ENCODE measurements at places on chromosomes 5 and 9. TPM values are rescaled to one million over a fixed set of nuclear protein-coding genes. Genes with fewer than 3 reads are reported as not detected.

- DNase-seq = no peak
Measured at GRCh38 chr5:132372127-132372526, 2.6 kb downstream of the SLC22A5 start.

- DNase-seq = no peak
Measured at GRCh38 chr5:83378624-83379289, 92.8 kb upstream of the VCAN start.

DNA sequence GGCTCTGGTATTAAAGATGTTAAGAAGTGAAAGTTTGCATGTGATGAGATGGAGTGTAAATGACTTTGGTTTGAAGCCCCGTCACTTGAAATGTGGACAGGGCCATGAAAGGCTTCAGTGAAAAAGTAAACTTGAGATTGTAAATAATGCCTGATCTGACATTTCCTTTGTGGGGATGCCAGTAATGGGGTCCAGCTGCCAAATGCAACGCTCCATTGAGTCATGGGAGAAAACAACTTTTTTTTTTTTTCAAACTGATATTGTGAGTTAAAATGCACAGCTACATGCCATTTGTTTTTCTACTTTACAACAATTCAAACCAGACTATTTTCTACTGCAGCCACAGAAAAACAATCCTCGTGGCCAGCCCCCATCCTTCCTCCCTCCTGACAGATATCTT lies 327.0 kb upstream of the TNC start:
- no peak for DNase-seq

DNA sequence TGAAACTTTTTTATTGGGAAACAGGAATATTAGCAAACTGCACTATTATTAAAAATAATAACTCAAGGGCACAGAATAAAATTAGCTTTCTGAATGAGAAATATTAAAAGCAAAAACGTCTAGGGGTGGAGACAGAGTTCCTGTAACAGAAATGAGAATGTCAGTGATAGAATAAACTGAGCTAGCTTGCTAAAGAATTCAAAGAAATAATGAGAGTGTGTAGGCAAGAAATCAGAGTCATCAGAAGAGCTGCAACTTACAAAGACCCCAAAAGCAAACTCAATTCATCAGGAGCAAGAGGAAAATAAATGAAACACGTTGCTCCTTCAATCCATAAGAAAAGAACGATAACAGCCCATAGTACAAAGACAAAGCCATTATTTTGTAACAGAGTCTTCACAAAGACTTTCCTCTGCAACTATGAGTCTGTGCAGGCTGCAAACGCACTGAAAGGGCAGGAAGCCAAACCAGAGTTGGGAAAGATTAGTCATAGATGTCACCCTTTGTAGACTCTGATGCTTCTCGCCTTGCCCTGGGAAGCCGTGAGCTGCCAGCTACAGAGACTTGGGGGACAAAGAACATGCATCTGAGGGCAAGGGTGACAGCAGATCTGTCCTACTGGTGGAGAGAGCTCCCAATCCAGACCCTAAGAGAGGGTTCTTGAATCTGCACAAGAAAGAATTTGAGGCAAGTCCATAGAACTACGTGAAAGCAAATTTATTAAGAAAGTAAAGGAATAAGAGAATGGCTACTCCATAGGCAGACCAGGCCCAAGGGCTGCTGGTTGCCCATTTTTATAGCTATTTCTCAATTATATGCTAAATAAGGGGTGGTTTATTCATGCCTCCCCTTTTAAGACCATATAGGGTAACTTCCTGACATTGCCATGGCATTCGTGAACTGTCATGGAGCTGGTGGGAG lies 40.8 kb downstream of the SHC3 start:
- peak; percentile 11 for DNase-seq

DNA sequence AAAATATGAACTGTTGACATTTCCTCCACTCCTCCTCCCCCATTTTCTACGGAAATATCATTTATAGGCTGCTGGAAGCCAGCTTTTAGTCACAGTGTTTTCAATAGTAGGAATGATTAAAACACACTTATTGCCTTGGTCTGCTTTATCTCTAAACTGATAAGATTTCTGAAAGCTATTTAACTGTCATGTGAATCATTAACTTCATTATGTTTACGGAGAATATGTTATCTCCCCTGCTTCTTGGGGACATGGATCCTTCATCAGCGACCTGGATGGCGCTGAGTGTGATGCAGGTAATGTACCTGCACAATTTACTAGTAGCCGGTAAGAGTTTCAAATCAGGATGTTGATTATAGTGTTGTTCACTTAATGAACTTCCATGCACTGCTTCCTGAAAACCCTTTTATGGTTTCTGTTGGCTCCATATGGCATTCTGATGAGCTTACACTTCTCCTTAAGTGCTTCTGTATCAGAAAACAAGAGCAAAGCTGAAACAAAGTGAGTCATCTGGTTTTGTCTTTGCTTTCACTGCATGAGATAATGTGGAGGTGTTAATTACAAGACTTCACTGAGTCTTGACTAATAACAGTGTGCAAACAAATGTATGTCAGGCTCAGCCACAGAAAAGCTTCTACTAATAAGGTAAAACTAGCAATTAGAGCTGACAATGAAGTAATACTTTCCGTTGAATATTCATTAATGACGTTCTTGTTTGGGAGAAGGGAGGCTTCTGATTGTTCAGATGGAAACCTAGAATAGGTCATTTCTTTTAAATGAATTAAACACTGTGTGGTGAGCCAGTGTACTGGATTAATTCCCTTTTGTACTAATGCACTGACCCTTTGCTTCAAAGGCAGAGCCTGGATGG lies 162.4 kb upstream of the ZNF608 start:
- peak; percentile 20 for DNase-seq

DNA sequence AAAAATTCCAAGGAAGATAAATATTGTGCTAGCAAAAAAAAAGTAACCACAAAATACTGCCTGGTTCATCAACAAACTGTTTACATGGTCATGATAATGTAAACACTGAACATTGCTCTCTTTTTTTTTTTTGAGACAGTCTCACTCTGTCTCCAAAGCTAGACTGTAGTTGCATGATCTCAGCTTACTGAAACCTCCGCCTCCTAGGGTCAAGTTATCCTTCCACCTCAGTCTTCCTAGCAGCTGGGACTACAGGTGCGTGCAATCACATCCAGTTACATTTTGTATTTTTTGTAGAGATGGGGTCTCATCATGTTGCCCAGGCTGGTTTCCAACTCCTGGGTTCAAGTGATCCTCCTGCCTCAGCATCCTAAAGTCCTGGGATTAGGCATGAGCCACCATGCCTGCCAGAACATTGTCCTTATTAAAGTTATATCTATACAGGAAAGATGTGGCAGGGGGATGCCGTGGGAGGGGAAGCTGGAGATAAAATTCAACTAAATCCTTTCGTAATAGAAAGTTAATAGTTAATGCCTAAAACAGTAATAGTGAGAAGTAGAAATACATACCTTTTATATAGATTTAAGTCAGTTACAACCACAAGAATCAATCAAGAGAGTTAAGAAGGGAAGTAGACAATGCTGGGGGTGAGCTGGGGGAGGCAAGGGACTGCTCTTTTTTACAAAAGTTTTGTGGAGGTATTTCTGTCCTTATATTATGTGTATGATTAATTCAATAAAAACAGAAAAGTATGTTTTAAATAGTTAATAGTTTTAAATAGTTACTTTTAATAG lies 52.3 kb downstream of the RGMB start:
- DNase-seq = no peak

DNA sequence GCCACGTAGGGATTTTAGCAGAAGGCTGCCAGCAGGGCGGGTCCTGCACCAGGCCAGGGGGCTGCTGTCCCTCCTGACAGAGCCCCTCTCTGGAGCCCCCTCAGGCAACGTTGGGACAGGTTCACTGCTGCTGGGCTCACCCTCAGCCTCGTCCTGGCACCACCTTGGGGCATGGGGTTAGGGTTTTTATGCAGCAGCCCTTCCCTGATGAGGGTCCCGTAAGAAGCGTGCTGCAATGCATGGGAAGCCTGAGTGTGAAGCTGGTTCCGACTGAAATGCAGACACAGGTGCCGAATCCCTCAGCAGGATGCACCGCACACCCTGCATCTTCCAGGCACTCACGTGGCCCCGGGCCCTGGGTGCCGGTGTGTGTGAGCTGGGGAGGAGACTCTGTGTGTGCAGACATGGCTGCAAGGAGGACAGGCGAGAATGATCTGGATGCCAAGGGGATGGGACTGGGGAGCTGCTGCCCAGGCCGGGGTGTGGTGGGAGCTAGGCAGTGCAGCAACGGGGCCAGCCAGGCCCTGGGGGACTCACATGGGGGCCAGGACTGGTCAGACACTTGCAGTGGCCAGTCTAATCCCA lies 27.1 kb downstream of the ZDHHC11B start:
- no peak for DNase-seq

- DNase-seq = no peak
Measured at GRCh38 chr5:10124287-10124686, 125.4 kb downstream of the ATPSCKMT start.

- no peak for DNase-seq
Measured at GRCh38 chr9:12463641-12464040, 229.5 kb upstream of the TYRP1 start.

GRCh38 chr5:60972231-60972630 lies 27.2 kb downstream of the NDUFAF2 start:
- no peak for DNase-seq

GRCh38 chr9:20684875-20685696 lies 1.0 kb downstream of the FOCAD start:
- peak; percentile 95 for DNase-seq

- peak; percentile 65 for DNase-seq
Measured at GRCh38 chr5:59525957-59526356, 367.6 kb downstream of the PDE4D start.

DNA sequence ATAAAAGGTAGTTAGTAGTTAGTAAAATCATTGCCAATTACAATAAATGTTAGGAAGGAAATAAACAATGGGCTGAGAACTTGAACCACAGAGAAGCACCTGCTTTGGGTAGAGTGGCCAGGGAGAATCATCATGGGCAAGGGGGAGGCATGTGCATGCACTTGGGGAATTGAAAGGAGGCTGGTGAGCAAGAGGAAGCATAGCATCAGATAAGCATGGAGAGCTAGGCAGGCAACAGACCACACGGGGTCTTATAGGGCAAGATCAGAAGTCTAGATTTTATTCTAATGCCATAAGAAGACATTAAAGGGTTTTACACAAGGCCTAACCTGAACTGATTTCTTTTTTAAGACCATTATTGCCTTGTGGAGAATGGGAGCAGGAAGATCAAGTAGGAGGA lies 93.4 kb downstream of the PIP5K1B start:
- DNase-seq = no peak

GRCh38 chr9:113398796-113399195 lies 2.3 kb downstream of the ALAD start:
- DNase-seq = no peak

GRCh38 chr9:101791533-101791932 lies 53.1 kb upstream of the GRIN3A start:
- DNase-seq = no peak

DNA sequence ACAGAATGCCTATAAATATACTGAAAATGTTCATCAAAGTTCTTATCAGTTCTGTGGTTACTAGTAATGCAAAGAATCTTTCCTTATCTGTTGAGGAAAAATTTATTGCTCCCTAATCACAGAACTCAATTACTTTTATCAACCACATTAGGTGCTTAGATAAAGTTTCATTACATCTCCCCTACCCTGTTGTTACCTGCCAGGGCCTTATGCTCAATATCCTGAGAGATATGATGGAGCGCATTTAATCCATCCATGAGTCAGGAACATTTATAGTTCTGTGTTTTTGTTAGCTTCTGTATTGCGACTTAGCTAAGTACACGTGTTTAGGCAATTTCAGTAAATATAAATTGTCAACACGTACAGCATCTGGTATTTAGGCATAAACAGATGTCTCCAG lies 164.3 kb upstream of the ST8SIA4 start:
- no peak for DNase-seq

DNA sequence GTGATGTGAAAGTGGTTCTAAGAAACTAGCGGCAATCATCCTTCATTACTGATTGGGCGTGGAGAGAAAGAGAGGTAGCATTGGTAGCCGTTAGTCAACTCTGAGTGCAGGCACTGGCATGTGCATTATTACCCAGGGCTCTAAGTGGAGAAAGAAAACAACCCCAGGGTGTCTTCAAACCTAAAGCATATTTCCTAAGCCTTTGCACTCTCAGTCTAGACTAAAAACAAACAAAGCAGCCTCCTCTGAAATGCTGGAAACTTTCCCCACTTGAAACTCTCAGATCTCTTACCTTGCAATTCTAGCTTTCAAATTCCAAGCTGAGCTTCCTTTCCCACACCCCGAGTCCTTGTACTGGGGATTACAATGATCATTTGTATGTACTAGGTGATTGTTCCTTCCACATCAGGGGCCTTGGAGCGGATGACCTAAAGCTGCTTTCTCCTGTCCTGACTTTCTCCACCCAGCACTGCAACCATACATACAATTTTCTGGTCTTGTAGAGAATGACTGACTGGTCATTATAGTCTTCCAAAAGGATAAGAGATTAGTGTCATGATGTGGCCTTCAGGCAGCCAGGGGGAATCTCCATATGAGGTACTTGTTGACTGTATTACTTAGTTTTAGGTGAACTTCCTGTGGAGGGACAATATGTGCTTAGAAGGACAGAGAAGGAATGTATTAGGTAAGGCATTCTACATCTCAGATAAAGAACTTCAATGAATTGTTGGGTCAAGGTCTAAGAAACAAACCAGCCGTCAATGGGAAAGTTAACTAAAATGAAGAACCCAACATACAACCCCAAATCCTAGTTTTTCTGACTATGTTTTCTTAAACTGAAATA lies 98.3 kb upstream of the CDKN2B start:
- DNase-seq = no peak

GRCh38 chr9:135135171-135135928 lies 47.9 kb downstream of the OLFM1 start:
- no peak for DNase-seq

DNA sequence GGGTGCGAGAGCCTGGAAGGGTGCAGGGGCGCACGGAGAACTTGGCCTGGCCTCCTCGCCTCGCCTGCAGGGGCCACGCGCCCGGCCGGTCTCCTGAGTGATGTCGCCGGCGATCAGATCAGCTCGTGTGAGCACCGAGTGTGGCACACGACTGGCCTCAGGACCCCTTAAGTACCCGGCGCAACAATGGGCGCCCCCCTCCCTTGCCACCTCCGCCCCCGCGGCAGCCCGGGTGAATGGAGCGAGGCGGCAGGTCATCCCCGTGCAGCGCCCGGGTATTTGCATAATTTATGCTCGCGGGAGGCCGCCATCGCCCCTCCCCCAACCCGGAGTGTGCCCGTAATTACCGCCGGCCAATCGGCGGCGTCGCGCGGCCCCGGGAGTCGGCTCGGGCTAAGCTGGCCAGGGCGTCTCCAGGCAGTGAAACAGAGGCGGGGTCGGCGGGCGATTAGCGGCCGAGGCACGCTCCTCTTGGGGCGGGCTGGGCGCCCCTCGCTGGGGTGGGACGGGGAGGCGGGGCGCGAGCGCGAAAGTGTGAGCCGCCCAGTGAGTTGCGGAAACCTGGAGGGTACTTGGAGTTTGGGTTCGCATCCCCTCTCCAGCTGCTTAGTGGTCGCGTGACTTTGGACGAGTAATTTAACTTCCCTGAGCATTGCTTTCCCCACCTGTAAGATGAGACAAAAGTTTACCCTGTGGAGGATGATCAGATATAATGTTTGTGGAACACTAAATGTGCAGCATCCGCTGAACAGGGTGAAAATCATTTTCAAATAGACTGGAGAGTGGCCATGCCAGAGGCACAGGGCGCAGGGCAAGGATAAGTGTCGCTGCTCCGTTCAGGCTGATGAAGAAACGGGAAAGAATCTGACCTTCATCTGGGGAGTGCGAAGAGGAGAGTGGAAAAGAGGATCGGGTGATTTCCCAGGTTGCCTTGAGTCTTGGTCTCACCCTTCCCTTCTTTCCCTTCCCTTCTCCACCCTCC lies at the start of gene NEUROG1:
NEUROG1 (minus strand) TSS at position 145 of the 982 bp plus-strand sequence. CDS start 274 bp downstream, outside the sequence.
- DNase-seq = no peak

KIAA1958 gene
- 0.65 TPM for total RNA-seq

CDH18 gene
- total RNA-seq = not detected

RMRP gene
- 328,792 TPM for total RNA-seq

TAF7 gene
- total RNA-seq = 56.7 TPM

SLC9A3 gene
- 0.79 TPM for total RNA-seq

Data from lung microvascular endothelial cell (primary cell).